ENCODE measurements at places on chromosomes 7 and 10.
A peak's percentile ranks its signal among the peaks of the same experiment; 100 is the strongest.

DNA sequence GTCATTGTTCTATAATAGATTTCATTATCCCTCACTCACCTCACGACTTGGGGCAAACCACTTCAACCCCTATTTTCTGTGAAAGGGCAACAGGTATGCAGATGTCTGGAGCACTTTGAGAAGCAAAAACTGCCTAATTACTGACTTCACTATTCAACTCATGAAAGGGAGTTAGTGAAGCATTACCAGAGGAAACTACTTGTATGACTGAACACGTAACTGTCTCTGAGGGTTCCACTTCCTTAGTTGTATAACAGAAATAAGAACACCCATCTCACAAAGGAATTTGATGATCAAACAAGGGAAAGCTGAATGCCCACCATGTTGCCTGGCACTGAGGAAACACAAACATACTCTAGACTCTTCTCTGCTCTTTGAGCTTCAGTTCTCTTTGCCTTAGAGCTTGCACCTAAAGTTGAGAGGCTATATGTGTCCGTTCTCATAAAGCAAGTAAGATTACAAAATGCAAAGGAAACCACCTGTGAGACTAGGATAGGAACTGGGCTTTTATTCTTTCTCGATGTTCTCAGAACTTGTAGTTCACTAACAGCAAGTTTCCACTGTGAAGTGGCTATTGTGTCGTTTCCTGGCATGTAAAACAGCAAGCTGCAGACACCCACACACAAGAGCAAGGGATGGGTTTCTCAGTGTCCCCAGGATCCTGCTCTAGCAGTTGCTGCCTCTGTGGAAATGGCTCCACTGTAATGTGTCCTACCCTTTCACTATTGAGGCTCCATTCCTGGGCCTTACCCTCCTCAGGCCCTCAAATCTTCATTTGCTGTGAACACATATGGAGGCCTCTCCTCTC lies 2.6 kb downstream of the TMEM243 start:
- DNase-seq = no peak

- DNase-seq = no peak
Observed at GRCh38 chr10:126704649-126705048, 34.2 kb upstream of the C10orf90 start.

- DNase-seq = no peak
Observed at GRCh38 chr10:96840841-96841518, 8.9 kb downstream of the LCOR start.

DNA sequence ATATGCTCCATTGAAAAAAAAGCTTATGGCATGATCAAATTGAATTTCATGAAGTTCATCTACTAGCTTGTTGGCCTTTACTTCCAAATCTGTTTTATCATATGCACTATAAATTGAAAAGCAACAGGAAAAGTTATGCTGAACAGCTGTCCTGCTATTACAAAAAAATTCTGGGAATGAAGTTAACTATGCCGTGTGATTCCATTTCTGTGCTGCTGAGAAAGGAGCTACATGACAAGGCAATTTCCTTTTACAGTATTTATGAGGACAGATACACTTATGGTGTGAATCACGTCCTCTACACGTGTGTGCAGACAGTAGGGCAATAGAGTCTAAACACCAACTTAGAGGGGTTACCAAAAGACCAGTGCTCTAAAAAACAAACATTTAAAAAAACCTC lies 426.5 kb upstream of the AKR1E2 start:
- DNase-seq = no peak

GRCh38 chr10:26621889-26622711 lies 75.4 kb upstream of the PDSS1 start:
- DNase-seq = peak; percentile 51

GRCh38 chr7:132656846-132657776 lies 80.8 kb upstream of the PLXNA4 start:
- DNase-seq = no peak

DNA sequence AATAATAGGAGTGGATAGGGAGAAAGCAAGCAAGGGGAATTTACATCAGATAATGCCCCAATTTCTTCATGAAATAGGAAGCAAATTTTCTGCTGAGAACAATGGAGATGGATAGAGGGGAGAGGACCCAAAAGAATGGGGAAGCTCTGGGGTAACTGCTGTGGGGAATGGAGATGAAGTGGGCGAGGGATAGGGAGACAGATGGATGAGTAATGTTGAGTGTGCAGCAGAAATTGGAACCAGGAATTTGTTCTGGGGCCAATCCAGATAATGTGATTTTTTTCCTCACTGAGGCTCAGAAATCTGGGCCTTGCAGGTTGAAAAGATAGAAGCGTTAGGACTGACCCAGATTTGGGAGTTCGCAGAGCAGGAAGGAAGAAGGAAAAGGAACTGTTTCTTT lies 24.5 kb upstream of the MRC1 start:
- no peak for DNase-seq

DNA sequence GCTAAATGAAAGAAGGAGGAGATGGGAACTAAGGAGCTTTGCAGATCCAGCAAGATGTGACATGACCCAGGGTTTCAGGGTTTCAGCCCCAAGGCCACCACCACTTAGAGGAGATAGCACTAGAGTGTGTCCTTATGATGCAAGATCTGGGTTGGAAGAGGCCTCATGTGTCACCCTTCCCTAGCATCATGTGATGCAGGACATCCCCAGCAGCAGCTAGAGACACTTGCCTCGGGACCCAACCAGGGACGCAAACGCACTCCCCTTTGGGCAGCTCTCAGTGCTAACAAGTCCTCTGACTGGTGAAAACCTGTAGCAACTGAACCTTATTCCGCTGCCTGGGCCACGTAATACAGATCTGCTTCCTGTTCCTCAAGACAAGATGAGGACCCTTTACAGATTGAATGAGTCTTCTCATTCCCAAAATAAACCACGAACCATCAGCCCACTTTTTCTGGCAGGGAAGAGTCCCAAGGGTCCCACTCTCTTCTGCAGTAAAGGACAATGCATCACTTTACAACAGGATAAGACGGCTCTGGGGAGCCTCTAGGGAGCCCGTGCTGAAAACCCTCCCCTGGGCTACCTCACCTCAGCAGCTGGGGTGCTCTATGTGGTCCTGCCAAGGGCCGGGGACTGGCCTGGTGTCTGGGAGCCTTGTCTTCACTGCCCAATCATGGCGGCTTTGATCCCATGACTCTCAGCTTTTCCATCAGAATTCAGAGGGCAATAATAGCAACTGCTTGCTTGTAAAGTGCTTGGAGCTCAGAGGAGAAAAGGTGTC lies 44.8 kb upstream of the GDF10 start:
- DNase-seq = no peak

GRCh38 chr7:128874140-128875031 lies 11.7 kb downstream of the ATP6V1F start:
- DNase-seq = peak; percentile 44

- DNase-seq = peak; percentile 92
Observed at GRCh38 chr7:76201732-76202665, at the start of gene SRRM3. Gene SRRM3 (plus strand): TSS chr7:76201896. CDS start chr7:76235067, 33,171 bp downstream.

DNA sequence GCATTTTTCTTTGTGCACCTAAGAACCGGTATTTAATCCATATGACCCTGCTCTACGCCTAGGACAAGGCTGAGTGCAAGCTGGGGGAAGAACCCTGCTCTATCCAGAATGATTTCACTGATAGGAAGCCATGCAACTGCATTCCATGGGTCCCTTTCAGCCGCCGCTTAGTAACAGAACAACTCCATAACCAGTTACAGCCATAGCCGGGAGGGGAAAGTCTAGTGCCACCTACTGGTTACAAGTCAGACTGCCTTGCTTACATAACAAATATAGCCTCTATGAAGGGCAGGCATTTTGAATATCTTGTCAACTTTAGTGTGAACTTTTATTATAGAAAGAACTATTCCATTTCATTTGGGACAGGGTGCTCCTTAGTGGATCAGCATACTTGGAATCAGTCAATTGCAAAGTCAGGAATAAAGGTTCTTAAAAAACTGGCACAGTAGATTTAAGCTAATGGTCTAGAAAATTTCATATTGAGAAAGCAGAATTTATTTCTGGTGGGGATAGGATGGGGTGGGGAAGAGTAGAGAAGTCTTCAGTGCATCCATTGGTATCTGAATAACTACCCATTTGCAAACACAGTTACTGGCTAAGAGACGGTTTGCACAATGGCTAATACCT lies 521.7 kb downstream of the ADRA2A start:
- peak; percentile 36 for DNase-seq

- DNase-seq = no peak
Observed at GRCh38 chr7:134693256-134693655, 46.6 kb downstream of the BPGM start.

DNA sequence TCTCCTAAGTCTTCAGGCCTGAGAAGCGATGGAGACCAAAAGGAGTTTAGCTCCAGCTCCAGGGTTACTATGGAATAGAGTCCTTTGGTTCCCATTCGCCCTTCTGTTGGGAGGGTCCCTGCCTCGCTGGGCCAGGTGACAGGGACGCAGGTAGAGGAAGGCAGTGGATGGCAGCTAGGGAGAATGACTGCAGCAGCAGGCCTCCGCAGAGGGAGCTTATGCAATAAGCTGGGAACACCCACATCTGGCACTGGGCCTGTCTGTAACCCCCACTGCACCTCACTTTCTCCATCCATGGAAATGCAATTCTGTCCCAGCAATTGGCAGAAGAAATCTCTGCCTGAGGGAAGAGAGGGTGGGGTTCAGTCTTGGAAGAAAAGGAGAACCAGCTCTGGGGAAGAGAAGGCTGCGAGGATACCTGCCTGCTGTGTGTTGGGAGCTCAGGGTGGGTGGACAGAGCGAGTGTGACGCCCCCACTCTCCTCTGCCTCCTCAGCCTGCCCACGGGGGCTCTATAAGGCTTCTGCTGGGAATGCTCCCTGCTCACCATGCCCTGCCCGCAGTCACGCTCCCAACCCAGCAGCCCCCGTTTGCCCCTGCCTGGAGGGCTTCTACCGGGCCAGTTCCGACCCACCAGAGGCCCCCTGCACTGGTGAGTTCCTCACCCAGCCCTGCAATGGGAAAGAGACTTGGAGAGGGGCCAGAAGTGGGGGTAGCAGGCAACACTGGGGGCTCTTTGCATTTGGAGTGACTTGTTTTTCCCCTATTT lies 10.3 kb downstream of the EPHB6 start:
- DNase-seq = no peak

GRCh38 chr7:8176370-8177081 lies 85.4 kb downstream of the ICA1 start:
- peak; percentile 11 for DNase-seq
